Right renal cortex interstitium (tissue), 3 donors: ENCODE measurements at places on chromosomes 3 and 15. TPM values are rescaled to one million over a fixed set of nuclear protein-coding genes. Genes with fewer than 3 reads are reported as not detected.

Gene NEK11
- 22.1 TPM for polyA plus RNA-seq

GRCh38 chr3:41629072-41629471 lies 332.8 kb downstream of the ULK4 start:
- no peak for DNase-seq

- no peak for DNase-seq
Measured at GRCh38 chr3:15261274-15261673, 55.2 kb downstream of the CAPN7 start.

DNA sequence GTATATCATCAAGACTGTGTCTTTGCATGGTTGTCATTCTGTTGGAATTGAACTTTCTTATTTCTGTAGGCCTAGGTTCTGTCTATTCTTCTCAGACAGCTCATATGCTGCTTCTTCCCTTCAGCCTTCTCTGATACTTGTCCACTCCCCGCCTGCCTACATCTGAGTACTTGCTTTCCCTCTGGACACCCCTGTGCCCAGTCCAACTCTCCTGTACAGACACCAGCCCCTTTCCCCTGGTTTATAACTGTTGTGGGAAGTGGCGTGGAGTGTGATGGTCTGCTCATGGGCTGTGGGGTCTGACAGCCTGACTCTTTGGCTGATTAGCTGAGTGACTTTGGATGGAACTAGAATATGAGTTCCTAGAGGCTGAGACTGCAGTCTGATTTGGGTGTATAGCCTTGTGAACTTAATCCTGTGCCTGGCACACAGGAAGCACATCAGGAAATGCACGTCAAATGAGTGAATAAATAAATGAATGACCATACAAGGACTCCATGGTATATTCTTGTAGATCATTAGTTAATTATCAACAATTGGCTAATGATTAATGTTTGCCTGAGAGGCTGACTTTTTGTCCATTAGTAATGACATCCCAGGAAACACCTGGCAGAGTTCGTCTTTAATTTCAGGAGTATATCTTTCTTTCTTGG lies 11.8 kb downstream of the CACNA1D start:
- no peak for DNase-seq

DNA sequence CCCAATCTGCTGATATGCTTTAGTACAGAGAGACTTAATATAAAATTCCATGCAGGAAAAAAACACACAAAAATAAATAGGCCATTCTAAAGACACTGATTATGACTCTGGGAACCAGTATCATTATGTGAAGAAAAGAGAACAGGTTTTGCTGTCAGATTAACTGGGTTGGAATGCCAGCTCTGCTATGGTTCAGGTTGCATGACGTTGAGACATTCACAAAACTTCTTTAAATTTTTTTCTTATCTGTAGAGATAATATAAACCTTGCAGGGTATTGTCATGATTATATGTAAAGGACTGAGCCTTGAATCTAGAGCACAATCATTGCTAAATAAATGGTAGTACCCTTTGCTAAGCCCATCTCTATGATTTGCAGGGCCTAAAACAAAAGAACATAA lies 86.0 kb downstream of the CPNE4 start:
- no peak for DNase-seq

DNA sequence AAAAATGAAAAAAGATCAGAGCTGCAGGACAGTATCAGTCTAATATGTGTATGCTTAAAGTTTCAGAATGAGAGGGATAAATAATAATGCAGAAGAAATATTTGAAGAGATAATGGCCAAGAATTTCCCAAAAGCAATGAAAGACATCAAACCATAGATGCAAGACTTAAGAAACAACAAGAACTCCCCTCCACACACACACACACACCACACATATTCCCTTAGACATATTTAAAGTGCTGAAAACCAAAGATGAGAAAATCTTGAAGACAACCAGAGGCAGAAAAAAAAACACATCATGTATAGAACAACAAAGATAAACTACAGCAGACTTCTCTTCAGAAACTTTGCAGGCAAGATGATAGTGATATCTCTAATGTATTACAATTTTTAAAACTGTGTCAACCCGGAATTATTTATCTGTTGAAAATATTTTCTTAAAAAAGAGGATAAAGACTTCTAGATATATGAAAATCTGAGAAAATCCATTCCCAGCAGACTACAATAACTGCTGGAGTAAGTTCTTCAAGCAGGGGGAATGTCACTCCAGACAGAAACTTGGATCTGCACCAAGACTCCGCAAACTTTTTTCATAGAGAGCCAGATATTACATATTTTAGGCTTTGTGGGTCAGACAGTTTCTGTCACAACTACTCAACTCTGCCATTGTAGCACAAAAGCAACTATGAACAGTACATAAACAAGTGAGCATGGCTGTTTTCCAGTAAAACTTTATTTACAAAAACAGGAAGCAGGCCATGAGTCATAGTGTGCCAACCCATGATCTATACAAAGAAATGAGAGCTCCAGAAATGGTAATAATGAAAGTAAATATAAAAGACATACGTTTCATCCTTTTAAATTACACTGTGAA lies 223.4 kb upstream of the CGNL1 start:
- DNase-seq: no peak

Gene ANKUB1
- not detected for polyA plus RNA-seq

Gene TRPM1
- 0.24 TPM for polyA plus RNA-seq

Gene COMMD2
- 60.6 TPM for polyA plus RNA-seq

Gene AADACL2
- not detected for polyA plus RNA-seq

Gene CAND2
- 7.0 TPM for polyA plus RNA-seq

- no peak for DNase-seq
Measured at GRCh38 chr15:83592370-83593040, 61.4 kb upstream of the ADAMTSL3 start.

DNA sequence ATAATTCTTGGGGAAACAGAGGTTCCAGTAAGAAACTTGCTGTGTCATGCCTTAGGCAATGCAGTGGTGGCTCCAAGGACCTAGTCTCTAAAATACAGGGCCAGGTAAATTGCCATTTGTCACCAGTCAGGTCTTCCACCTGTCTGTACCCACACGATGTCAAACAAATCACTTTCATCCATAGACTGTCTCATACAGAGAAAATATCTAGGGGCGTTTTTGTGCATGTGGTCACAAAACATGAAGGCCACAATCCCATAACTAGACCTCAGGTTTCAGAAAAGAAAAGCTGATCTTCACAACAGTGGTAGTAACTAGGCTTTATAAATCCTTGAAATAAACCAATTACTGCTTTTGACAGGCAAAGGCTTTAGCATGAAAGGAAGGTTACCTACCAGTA lies 92.3 kb downstream of the SLC9A9 start:
- no peak for DNase-seq

Gene MITF
- polyA plus RNA-seq: 47.7 TPM

- no peak for DNase-seq
Measured at GRCh38 chr3:177824190-177824786, 627.0 kb upstream of the TBL1XR1 start.

GRCh38 chr3:31565288-31565687 lies 32.6 kb downstream of the STT3B start:
- DNase-seq: no peak

DNA sequence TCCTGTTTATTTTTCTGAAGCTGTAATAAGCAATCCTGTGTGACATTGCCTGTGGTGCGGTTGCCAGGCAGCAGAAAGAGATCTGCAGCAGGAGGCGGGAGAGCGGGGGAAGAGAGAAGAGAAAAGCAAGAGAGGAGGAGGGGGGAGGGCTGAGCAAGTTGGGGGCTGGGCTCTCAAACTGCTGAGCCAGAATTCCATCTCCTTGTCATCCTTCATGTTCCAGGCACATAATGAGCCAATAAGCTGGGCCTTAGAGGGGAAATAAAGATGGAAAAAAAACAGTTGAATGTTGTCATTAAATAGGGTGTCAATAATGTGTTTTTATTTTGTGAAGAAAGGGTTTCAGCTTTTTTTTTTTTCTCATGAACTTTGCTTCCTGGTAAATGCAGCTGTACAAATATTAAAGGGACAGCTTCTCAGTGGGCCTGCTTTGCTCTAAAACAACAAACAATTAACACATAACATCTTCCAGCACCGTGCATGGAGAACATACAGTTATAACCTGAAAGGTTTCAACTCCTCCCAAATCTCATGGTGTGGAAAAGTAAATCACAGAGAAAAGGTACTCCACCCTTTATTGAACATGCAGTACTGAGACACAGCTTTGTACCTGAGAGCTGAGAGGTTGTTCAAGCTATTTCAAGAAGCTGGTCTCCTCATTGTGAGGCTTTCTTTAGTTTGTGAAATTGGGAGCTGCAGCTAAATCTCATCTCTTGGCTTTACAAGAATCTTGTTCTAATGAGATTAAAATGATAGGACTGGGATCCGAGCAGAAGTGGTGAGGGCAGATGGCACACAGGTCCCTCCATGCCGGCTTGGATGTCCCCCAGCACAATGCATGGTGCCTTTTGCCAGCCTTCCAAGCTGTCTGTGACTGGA lies 451.1 kb upstream of the KCNMB2 start:
- peak; percentile 81 for DNase-seq

- no peak for DNase-seq
Measured at GRCh38 chr3:101036676-101037075, 43.5 kb upstream of the ABI3BP start.

Gene BFSP2
- polyA plus RNA-seq: 0.67 TPM

Gene LRRIQ4
- 0.23 TPM for polyA plus RNA-seq

DNA sequence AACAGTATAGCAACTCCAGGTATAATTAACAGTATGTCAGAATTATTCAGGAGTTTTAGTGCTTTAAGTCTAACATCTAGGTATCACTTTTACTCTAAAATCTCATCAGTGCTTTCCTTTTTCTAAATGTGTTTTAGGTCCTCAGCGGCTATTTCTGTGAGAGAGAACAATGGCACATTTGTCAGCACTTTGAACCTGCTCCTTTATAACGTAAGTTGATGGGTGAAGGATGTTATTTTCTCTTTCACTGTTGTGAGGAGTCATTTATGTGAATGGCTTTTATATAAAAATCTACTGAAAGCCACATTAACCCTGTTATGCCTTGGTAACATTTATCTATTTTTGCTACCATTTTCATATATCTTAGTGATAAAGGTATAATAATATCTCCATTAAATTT lies 22.8 kb downstream of the ZPLD1 start:
- DNase-seq: no peak

DNA sequence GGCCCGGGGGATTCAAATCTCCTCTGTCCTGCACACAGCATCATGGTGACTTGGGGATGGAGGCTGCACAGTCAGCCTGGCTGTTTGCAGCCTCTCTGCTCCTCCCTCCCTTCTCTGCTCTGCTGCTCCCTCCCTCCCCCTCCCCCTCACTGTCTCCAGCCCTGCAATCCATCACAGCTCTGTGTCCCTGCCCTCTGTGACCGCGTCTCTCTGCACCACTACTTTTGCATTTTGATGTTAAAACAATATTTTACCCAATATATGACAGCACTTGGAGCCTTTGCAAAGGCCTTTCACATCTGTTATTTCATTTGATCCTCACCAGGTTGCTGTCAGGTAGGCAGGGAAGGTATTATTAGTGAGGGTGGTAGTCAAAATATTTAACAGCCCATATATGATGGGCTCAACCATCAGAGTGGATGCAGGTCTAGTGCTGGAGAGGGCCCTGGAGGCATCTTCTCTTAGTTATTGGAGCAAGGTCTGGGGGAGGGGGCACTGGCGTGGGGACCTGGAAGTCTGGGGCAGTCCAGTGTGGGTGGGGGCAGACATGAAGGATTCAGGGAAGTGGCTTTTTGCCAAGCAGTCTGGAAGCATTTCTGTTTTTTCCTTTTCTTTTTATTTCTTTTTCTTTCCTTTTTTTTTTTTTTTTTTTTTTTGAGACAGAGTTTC lies 16.3 kb upstream of the VPS8 start:
- no peak for DNase-seq

Gene TRH
- polyA plus RNA-seq: 0.21 TPM

GRCh38 chr15:98384328-98385029 lies 263.9 kb upstream of the IGF1R start:
- no peak for DNase-seq

DNA sequence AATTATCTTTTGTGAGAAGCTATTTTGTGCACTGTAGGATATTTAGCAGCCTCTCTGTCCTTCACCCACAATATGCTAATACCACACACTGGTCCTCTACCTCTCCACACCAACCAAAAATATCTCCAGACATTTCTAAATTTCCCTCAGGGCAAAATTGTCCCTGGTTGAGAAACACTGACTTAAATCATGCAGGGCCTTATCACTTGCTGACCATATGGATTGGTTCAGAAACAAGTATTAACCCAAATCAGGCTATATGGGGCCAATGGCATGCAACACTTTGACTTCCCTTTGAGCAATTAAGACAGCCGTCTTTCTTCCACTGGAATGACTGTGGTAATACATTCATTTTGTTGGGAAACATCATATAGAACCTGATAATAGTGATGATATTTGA lies 251.1 kb downstream of the CNTN3 start:
- DNase-seq: no peak

- no peak for DNase-seq
Measured at GRCh38 chr3:106305882-106306435, 437.1 kb upstream of the CBLB start.

- DNase-seq: no peak
Measured at GRCh38 chr3:149579838-149580542, 77.8 kb downstream of the WWTR1 start.
